Posterior cingulate gyrus (tissue), 11 donors: ENCODE measurements at places on chromosomes 5 and 9.

- no peak for DNase-seq
Measured at GRCh38 chr9:89409466-89409865, 88.4 kb downstream of the SEMA4D start.

DNA sequence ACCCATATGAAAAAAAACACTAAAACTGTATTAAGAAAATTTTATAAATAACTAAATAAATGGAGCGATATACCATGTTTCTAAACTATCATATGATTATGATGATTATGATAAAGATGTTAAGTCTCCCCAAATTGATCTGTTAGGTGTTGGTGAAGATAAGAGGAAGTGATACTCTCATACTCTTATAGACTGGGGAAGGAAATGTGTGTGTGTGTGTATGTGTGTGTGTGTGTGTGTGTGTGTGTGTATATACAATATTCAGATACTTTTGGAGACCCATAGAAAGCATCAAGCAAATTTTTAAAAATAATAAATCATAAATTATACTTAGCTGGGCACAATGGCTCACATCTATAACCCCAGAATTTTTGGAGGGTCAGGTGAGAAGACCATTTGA lies 62.9 kb downstream of the TMEM232 start:
- DNase-seq: no peak

GRCh38 chr5:44885903-44886302 lies 77.2 kb downstream of the MRPS30 start:
- no peak for DNase-seq

- no peak for DNase-seq
Measured at GRCh38 chr5:158570502-158570901, 529.2 kb downstream of the EBF1 start.

- DNase-seq: no peak
Measured at GRCh38 chr9:116549786-116550660, 137.1 kb upstream of the TRIM32 start.

- DNase-seq: no peak
Measured at GRCh38 chr5:143434261-143435209, 31.0 kb upstream of the NR3C1 start.

DNA sequence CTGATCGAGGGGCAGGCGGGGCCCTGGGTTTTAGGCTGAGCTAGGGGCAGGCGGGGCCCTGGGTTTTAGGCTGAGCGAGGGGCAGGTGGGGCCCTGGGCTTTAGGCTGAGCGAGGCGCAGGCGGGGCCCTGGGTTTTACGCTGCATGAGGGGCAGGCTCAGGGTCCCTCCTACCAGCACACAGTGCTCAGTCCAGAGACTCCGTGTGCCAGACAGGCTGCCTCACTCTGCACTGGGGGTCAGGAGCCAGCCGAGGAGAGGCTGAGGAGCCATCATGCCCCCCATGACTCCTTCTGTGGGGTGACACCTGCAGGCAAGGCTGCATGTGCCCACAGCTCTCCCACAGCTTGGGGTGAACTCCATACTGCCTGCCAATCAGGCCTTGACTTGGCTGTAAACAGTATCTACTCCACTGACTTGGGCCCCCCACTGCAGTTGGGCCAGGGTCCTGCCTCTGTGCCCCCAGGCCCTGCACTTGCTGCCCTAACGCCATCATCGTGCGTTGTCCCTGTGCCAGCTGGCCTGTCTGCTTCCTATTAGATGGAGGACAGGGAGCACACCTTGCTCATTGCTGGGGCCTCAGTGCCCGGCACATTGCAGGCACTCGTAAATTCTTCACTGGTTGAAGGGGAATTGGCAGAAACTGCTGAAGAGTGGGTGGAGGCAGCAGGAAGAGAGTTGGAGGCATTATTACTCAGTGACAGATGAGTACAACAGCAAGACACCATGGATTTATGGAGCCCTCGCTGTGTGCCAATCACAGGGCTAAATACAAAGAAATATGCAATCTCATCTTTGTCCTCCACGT lies 78.6 kb downstream of the AMBP start:
- DNase-seq: no peak

DNA sequence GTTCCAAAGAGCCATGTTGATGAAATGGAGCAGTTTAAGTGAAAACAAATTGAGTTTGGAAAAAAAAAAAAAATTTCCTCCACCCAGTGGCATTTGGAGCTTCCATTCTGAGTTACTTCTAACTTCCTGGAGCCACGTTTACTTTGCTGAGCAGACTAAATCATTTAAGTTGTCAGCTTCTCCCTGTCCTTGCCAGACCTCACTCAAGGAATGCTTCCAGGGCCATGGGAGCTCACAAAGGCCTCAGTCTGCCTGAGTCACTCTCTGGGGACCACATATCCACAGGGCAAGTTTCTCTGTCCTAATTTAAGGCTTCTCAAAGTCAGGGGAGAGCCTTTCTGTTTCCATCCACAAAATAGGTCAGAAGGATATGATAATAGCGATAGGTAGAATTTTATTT lies 210.3 kb upstream of the TNC start:
- no peak for DNase-seq

GRCh38 chr5:57174128-57174889 lies 450 bp downstream of the GPBP1 start:
- peak; percentile 18 for DNase-seq

GRCh38 chr5:172399336-172399735 lies 55.0 kb downstream of the SH3PXD2B start:
- no peak for DNase-seq

DNA sequence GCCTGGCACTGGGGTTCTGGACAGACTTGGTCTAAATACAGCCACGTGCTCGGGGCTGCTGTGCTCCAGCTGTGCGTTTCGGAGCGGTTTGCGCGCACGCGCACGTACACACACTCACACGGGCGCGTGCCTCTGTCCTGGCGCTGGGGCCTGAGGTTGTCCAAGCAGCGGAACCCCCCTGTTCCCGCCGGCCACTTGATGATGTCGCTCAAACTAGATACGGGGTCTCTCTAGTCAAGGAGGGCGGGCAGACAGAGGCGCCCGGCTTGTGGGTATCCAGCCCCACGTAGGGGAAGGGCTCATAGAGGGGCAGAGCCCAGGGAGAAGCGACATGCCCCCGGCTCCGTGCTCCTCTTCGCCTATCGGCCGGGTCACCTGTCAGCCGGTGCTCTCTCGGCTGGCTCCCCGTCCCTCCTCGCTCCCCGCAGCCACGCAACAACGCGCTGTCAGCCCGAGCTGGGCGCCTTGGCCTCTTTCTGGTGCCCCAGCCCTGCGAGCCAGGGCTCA lies 8.9 kb downstream of the NR2F1-AS1 start:
- no peak for DNase-seq

- DNase-seq: no peak
Measured at GRCh38 chr5:138983984-138984383, 108.8 kb upstream of the LRRTM2 start.

GRCh38 chr9:91736311-91736710 lies 213.7 kb downstream of the ROR2 start:
- DNase-seq: no peak

GRCh38 chr9:73022353-73022752 lies 69.5 kb upstream of the ALDH1A1 start:
- no peak for DNase-seq

DNA sequence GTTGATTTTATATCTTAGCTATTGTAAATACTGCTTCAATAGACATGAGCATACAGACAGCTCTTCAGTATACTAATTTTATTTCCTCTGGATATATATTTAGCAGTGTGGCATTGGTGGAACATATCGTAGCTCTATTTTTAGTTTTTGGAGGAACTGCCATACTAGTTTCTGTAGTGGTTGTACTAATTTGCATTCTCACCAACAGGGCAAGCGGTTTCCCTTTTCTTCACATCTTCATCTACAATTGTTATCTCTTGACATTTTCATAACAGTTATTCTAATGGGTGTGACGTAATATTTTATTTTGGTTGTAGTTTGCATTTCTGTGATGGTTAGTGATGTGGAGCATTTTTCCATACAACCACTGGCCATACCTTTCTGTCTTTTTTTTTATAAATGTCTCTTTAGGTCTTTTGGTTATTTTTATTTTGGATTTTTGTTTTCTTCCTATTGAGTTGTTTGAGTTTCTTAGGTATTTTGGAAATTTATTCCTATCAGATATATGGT lies 32.5 kb downstream of the TAF11L14 start:
- no peak for DNase-seq

GRCh38 chr9:34571481-34571810 lies 18.1 kb downstream of the CNTFR start:
- DNase-seq: no peak

DNA sequence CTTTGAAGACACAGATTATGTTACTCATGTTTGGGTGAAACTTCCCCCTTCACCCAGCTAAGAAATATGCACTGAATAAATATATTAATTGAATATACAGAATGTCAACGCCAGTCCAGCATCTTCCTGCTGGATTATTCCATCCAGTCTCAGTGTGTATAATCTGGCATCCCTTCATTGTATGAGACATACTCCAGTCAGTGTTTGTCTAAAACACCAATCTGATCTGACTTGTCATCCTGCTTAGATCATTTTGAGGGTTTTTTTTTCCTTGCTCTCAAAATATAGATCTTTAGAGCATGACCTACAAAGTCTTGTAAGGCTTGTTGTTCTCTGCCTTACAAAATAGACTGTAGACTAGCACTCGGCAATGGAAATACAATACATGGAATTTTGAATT lies 195.1 kb downstream of the SMARCA2 start:
- DNase-seq: no peak
